ENCODE measurements at places on chromosomes 2 and 18. TPM values are rescaled to one million over a fixed set of nuclear protein-coding genes. Genes with fewer than 3 reads are reported as not detected.

- no peak overlapping the region for H3K4me3 ChIP-seq
- no peaks in the 10 kb centered on the region for H3K36me3 ChIP-seq
- no peak overlapping the region for H3K27ac ChIP-seq
- H3K27me3 ChIP-seq = no peaks in the 10 kb centered on the region
These were observed 254.5 kb downstream of the TFCP2L1 start for GRCh38 chr2:121030523-121030922.

CMPK2 gene
- 3.1 TPM for polyA plus RNA-seq

DNA sequence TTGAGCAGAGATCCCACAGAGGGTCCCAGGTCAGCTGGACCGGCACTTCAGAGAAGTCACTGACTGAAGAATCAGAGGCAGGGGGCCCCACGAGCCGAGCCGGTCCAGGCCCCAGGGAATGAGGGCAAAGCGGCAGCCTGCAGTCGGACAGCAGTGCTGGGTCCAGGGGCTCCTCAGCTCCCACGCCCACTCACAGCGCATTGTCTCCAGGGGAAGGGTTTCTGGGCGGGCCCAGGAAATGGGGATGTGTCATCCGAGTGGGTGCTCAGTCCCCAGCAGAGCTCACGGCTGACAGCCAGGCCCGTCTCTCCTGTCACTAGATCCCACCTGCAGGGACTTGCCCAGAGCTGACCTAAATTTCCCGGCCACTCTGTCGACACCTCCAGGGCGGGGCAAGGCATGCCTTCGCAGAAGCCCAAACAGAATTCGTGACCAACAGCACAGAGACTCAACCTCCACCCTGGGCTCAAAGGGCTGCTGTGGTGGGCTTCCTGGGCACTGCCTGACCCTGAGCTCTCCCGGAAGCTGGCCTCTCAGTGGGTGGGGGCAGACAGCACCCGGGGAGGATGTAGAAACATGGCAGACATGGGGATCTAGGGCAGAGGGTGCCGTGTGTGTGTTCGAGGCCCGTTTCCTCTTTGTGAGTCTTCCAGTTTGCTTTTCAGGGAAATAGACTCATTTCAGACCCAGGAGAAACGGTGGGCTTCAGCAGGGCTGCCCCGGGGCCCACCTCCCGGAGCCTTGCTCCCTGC is 42.1 kb upstream of the TAF1B start:
- H3K27me3 ChIP-seq = no peaks in the 10 kb centered on the region
- H3K27ac ChIP-seq = no peak overlapping the region
- H3K4me1 ChIP-seq = peaks cover 2% of the 10 kb centered on the region
- H3K4me3 ChIP-seq = no peak overlapping the region

- no peaks in the 10 kb centered on the region for H3K4me1 ChIP-seq
- H3K27ac ChIP-seq = no peak overlapping the region
- no peaks in the 10 kb centered on the region for H3K27me3 ChIP-seq
- H3K4me3 ChIP-seq = no peak overlapping the region
- H3K36me3 ChIP-seq = no peaks in the 10 kb centered on the region
These were observed 82.0 kb downstream of the MTCL1 start for GRCh38 chr18:8787371-8787670.

KLHL41 gene
- 0.67 TPM for polyA plus RNA-seq

ABCG5 gene
- not detected for polyA plus RNA-seq

HOXD10 gene
- 1.1 TPM for polyA plus RNA-seq

PDE11A gene
- 0.15 TPM for polyA plus RNA-seq

DSG1 gene
- polyA plus RNA-seq = not detected

DNA sequence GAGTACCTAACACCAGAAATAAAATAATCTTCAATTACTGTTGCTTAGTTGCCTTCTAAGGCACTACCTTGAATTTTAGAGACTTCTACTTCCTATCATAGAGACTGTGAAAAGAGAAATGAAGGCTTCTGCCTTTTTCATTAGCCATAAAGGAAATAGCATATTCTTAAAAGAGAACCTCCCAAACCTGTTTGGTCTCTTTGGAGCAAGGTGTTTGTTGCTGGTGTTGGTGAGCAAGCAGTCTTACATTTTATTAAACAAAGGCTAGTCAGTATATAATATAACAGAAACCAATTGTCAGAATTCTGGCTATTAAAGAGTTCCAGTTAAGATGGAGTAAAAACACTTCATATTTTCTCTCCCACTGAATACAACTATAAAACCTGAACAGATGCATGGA is 116.4 kb downstream of the TAF4B start:
- H3K4me1 ChIP-seq = no peaks in the 10 kb centered on the region
- no peak overlapping the region for H3K4me3 ChIP-seq
- no peak for DNase-seq
- H3K36me3 ChIP-seq = no peaks in the 10 kb centered on the region

DNA sequence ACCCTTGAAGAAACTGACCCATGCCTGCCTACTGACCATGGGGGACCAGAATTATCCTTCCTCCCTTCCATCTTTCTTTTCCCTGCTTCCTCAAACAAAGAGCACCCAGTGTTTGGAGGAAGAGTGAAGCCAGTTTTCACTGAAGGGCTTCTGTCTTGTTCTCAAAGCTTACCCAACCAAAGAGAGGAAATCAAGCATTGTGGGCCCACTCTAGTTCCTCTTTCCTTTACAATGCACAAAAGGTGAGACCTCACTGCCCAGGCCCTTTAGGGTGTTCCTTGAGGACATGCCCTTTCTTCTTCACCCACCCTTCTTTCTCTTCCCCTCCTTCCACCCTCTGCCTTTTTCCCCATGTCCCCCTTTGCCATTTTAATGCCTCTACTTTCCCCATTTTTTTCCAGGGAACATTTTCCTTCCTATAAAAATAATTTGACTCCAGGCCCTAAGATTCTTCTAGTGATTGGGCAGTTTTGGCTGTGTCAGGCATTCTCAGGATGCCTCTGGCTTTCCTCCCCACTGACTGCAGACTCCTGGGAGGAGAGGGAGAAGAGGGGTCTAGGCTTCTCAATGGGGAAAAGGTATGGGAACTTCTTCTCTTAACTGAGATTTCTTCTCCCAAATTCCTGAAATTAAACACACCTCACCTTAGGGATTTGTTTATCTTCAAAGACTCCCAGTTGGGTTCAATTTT is 126.6 kb upstream of the RMDN2 start:
- peaks cover 11% of the 10 kb centered on the region for H3K4me1 ChIP-seq
- H3K27ac ChIP-seq = no peak overlapping the region
- DNase-seq = no peak

DNA sequence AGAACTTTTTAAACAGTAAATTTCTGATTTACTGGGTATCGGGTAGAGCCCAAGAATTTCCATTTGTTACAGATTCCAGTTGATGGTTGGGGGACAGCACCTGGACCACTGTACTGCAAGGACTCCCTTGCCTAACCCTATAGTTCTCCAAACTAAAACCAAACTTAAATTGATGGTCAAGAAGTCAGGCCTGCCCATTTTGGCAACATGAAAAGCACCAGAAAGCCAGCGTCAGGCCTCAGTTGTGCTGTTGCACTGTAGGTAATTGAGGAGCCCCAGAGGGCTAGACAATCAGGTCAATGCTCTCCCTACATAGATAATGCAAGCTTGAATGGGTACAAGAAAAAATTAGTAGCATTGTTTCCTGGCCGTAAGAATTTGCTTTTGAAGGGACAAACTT is 40.5 kb downstream of the NOP58 start:
- no peaks in the 10 kb centered on the region for H3K27me3 ChIP-seq
- DNase-seq = no peak
- H3K4me1 ChIP-seq = no peaks in the 10 kb centered on the region
- no peak overlapping the region for H3K4me3 ChIP-seq
